Left cardiac atrium (tissue), 4 donors: ENCODE measurements at places on chromosomes 3 and 15. TPM values are rescaled to one million over a fixed set of nuclear protein-coding genes. Genes with fewer than 3 reads are reported as not detected.

IMPG2 gene
- 0.31 TPM for total RNA-seq

ETV5 gene
- 12.5 TPM for total RNA-seq

MOBP gene
- total RNA-seq, result 0.10 TPM

KNL1 gene
- total RNA-seq, result 1.1 TPM

DPPA4 gene
- not detected for total RNA-seq

TRPM1 gene
- not detected for total RNA-seq

IGSF10 gene
- 2.5 TPM for total RNA-seq

DLEC1 gene
- 0.29 TPM for total RNA-seq

MCTP2 gene
- 2.3 TPM for total RNA-seq

STRIT1 gene
- not detected for total RNA-seq

NANOGP8 gene
- total RNA-seq, result not detected

DNA sequence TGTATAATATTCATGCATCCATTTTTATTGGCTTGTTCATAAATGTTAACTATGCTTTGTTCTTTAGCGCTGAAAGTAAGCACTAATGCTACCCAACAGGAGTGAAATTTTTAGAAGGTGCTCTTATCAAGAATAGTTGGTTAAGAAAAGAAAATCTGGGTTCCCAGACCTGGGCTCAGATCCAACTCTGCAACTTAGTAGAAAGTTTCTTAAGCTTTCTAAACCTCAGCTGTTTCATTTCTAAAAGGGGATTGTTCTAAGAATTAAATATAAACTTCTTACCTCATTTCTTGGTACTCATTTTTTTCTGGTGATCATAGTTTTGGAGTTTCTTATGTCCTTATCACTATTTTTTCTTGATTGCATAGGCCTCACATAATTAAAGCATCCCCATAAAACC, 12.1 kb downstream of the ARPP21 start:
- no peak for DNase-seq

DNA sequence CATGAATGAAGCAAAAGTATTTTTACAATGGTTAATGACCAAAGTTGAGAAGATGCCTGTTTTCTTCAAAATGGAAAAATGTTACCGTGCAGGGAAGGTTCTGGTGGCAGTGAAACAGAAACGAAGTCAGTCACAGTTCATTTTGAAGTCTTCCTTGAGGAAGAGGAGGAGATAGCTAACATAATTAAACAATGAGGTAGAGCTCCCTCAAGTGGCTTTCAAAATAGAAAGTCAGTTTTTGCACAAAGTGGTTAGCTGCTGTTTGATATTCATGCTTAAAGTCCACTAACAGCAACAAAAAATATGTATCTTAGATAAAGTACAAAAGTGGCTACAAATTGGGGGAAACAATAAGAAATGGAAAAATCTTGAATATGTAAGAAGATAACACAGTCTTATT, 87.3 kb downstream of the TFG start:
- DNase-seq, result no peak

- no peak for DNase-seq
Observed at GRCh38 chr3:149401926-149402310, 24.5 kb upstream of the TM4SF1 start.

- DNase-seq, result no peak
Observed at GRCh38 chr15:39413558-39413957, 167.3 kb upstream of the THBS1 start.

GRCh38 chr3:21158861-21159542, 592.0 kb downstream of the ZNF385D start:
- DNase-seq, result no peak

- no peak for DNase-seq
Observed at GRCh38 chr15:79084308-79084968, 6.1 kb downstream of the RASGRF1 start.

GRCh38 chr3:16912400-16913263, 27.9 kb downstream of the PLCL2 start:
- no peak for DNase-seq

DNA sequence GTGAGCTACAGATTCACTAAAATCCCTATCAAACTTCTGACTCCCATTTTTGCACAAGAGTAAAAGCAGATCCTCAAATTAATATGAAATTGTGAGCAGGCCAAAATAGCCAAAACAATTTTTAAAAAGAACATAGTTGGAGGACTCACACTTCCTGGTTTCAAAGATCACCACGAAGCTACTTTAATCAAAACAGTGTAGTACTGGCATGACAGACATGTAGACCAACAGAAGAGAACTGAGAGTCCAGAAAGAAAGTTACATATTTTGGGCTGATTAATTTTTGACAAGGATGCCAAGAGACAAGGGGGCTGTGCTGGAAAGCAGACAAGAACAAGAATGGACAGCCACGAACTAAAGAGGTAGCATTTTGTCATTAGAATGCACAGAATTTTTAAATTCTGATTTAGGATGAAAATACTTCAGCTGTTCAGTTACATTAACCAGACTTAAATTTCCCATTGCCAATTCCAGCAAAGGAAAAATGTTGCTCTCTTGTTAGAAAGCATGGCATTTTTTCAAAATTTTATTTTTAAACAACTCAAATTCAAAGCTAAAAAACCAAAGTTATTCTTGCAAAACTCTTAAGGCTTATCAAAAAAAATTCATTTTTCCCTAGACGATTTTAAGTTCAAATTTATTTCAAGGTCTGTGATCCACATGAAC, 14.0 kb downstream of the RYK start:
- DNase-seq, result no peak

DNA sequence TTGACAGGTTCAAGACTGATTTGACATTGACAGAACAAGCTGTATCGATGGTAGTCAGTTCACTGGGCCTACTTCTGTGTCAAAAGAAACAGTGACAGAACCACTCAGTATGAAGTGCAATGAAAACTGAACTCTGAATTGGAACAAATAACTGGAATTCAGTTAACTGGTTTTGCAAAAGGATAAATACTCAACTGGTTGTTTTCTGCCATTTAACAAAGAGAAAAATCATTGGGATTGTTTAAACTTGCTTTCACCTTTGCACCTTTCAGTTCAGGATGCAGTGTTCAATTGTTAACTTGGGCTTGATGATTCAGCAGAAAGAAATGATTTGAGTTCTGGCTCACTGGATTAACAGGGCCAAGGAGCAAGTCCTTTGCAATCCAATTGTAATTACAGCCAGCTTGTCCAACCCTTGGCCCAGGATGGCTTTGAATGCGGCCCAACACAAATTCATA, 4.9 kb downstream of the BTD start:
- no peak for DNase-seq

- DNase-seq, result no peak
Observed at GRCh38 chr15:37880009-37880834, 54.2 kb upstream of the TMCO5A start.

DNA sequence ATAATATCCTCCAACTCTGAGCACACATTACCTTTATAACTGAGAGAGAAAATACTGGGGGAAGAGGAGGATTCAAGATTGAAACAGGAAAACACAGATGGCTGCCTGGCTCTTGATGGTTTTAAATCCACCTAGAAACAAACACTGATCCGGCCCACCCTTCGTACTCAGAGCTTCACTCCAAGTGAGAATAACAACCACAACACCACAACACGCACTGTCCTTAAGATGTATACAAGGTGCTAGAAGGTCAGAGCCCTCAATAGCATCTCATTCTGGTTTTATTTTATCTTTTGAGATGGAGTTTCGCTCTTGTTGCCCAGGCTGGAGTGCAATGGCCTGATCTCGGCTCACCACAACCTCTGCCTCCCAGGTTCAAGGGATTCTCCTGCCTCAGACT, 9.9 kb downstream of the IP6K2 start:
- no peak for DNase-seq

DNA sequence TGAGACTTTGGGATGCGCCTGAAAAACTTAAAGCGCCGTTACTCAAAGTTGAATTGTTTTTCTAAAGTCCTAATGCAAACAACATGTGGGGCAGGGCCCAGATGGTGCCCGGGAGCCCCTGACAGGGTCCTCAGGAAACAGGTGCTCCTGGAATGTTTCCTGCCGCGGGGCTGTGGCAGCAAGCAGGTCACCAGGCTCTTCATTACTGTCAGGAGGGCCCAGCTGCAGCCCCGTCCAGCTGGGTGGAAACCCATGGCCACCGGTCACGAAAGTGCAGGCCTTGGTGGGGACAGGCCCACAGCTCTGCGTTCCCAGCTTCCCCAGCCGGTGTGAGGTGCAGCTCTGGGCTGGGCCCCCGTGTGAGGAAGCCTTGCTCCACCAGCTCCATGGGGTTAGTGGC, 63.9 kb upstream of the GATA2 start:
- DNase-seq, result no peak

DNA sequence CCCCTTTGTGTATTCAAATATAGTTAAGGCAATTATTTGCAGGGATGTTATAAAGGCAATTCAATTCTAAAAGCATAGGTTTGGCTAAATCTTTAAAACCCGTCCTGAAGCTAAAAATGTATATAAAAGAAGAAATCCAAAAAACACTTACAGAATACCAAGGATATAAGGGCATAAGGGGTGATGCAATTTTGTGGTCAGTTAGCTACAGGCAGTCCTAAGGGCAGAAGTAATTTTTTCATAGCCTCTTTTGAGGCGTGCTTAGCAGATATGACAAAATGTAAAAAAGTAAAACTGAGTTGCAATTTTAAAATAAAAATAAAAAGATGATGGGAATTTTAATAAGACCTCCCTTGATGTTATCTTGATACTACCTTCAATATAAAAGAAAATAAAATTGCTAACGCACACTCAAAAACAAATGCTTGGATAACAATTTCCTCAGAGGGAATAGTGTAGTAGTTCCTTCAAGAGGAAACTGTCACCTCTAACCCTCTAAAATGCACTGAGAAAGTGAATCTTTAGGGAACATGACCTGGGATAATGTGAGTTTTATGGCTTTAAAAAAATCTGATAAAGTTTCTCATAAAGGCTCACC, 104.2 kb downstream of the MYH15 start:
- DNase-seq, result no peak

DNA sequence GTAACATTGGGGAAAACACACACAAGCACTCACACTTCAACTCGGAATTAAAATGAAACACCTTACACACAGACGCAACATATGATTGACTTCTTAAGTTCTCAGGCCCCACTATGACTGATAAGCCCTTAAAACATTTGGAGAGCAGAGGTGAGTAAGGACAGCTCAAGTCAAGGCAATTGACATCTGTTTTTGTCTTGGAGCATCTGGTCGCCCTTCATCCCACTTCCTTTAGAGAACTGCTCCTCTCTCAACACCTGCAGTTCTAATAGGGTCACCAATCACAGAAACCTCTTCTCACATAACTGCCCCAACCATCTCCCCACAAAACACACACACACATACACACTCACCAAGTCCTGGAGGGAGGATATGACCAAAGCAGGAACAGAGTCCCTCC, 43.4 kb downstream of the ERC2 start:
- no peak for DNase-seq

GRCh38 chr3:162610261-162610660, 1113.7 kb downstream of the OTOL1 start:
- no peak for DNase-seq

GRCh38 chr3:107524326-107524840, 1.6 kb downstream of the BBX start:
- no peak for DNase-seq

DNA sequence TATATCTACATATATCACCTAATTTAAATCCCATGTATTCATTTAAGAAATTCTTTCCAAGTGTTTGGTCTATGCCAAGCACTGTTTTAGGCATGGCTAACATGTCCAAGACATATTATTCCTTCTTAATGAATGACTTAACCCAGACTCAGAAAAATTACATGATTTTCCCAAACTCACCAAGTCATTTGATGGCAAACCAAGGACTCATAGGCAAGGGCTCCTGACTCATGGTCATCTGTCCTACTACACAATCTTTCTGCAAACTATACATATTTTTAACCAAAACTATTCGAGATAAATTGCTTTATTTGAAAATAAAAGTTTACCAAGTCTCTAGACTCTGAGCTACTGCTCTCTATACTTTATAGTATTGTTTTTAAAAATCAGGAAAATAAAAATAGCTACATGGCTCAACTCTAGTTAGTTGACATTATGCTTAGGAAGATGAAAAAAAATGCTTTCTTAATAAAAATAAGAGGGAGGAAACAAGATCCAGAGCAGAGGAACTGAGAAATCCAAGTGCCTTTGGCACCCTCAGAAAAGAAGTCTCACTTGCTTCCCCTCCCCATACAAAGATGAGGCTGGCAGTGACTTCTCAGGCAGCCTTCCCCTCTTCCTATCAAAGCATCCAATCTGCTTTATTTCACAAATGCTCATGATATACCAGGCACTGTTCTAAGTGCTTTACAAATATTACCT, 182.2 kb downstream of the RSL24D1 start:
- DNase-seq, result no peak

- DNase-seq, result no peak
Observed at GRCh38 chr3:128872282-128872681, 7.1 kb upstream of the ACAD9 start.

DNA sequence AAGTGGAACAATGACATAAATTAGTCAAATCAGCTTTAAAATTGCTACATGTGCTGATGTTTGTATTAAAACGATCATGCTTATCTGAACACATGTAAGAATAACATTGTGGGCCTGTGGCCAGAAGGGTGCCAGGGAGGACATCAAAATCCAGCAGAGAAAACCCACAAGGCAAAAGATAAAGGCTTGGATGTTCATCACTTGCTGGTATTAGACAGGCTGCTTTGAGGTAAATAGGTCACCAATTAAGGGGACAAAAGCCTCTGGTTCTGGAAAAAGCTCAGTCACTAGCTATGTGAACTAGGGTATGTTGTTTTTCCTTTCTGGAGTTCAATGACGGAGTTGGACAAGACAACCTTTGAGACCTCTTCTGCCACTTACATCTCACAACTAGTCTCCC, 74.4 kb upstream of the TMEM108 start:
- no peak for DNase-seq

DNA sequence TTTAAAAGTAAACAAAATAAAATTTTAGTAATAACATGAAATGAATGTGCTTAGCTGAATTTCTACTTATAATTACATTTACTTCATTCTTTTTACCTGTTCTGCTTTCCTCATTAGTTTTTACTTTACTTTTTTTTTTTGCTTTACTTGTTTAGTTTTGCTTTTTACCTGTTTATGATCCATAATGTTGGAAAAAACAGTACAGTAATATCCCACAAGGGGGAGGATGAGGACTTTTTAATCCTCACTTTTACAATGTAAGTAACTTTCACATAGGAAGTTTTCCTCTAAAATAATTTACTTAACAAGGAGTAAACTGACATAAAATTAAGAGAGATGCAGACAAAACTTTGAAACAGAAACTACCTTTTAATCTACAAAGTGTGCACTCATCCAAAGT, 268.7 kb downstream of the TBC1D5 start:
- no peak for DNase-seq

DNA sequence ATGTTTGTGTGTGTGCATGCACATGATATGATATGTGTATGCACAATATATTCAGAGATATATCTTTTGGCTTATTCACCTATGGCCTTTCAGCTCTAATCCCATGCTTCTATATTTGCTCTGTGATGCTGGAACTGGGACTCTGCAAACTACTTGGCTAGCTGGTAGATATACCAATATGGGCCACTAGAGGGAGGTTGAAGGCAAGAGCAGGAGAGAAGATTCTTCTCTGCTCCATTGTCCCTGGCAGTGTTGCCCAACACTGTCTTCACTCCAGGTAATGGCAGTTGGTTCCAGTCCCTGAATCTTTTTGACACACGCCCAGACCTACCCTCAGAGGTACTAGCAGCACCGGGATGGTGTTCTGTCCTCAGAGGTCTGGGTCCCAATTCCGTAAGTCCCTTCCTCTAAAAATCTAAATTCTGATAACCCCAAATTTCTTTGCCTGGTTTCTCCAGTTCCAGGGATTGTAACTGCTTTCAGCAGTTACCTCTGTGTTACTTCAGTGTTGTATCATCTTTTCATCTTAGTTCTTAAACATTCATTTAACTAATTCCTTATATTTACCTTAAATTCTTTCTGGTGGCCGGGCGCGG, 44.7 kb downstream of the GTPBP8 start:
- peak; percentile 23 for DNase-seq
